ENCODE measurements at places on chromosomes 3 and 15. TPM values are rescaled to one million over a fixed set of nuclear protein-coding genes. Genes with fewer than 3 reads are reported as not detected.

ATP13A5 gene
- total RNA-seq, result 1.1 TPM

DNA sequence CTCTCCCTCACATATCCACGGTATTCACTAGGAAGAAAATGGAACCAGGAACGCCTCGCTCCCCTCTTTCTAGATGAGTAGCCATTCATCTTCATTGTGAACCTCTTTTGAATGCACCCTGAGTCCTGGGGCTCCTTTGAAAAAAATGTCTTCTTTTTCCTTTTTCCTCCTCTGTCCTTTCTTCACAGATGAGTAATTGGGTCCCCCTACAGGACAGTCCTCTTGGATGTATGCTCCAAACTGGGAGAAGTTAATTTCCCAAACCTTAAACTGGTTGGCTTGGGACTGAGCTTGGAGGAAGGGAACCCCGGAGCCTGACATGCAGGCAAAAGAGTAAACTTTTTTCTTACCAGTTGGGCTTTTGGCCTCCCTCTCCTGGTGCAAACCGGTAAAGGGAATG lies 108.8 kb downstream of the DPH6 start:
- DNase-seq, result no peak

ZBBX gene
- total RNA-seq, result 17.1 TPM

DNA sequence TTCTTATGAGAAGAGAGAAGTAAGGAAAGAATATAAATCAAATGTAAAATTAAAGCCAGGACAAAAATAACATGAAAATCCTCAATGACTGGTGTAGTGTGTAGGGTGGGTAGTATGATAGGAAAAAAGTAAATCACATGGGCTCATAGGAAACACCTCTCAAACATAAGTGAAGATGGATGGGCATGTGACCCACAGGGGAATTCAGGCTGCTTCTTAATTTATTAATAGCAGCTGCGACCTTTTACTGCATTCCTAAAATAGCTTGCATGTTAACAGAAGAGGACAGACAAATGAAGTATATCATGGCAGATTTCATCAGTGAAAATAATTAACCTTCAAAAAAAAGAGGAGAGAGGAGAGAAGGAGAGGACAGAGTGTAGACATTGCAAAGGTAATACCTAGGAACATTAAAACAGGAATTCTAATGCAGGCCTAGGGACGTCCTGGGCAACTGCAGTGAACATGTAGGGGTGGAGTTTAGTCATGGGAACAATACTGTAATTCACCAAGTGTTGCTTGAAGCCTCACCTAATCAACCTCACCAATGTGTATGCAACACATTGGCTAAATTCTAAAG lies 132.9 kb downstream of the KCNMB2 start:
- DNase-seq, result no peak

- no peak for DNase-seq
Observed at GRCh38 chr3:41334426-41334825, 135.1 kb downstream of the CTNNB1 start.

ST3GAL6 gene
- 21.6 TPM for total RNA-seq

CORO2B gene
- total RNA-seq, result 99.6 TPM

SETD2 gene
- 66.0 TPM for total RNA-seq

GRCh38 chr3:72338942-72339669 lies 509.1 kb downstream of the SHQ1 start:
- DNase-seq, result no peak

GRCh38 chr3:102057781-102058421 lies 208.6 kb downstream of the NFKBIZ start:
- no peak for DNase-seq

- DNase-seq, result no peak
Observed at GRCh38 chr3:17941766-17942165, 199.3 kb upstream of the TBC1D5 start.

DNA sequence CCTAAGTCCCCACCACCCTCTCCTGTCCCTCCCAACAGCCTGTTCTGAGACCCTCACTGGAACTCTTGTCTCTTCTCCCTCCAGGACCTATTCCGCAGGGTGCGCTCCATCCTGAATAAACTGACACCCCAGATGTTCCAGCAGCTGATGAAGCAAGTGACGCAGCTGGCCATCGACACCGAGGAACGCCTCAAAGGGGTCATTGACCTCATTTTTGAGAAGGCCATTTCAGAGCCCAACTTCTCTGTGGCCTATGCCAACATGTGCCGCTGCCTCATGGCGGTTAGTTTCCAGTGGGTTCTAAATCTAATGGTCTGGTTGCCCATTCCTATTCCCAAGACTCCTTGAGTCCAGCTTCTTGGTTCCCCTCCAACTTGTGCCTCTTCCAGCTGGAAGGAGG lies 9.3 kb downstream of the EIF4G1 start:
- DNase-seq, result no peak

AGTR1 gene
- 0.73 TPM for total RNA-seq

DNA sequence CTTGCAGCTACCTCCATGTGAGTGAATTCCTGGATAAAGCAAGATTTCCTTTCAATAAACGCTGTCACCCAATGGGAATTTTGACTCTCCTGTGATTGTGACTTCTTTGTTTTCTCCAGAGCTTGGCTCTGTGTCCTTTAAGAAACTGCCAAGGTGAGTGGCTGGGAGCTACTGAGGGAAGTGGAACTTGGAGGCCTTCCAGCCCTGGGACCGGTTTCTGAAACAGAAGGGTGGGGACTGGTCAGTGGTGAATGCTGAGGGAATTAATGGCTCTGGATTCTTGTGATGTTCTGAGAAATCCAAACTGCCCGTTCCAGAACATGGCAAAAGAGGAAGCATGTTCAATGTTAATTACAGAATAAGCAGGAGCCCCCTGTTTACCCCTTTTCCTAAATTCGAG lies 41.1 kb upstream of the MYZAP start:
- no peak for DNase-seq

GRCh38 chr3:107931326-107931725 lies 159.5 kb downstream of the CD47 start:
- no peak for DNase-seq

GRCh38 chr3:40869013-40869412 lies 330.3 kb upstream of the CTNNB1 start:
- no peak for DNase-seq

SLC22A14 gene
- total RNA-seq, result 3.1 TPM

ADAMTS9 gene
- 5.5 TPM for total RNA-seq

GRCh38 chr3:63968612-63969350 lies 54.5 kb downstream of the PSMD6 start:
- DNase-seq, result no peak

FBXO40 gene
- total RNA-seq, result 3.6 TPM

DNA sequence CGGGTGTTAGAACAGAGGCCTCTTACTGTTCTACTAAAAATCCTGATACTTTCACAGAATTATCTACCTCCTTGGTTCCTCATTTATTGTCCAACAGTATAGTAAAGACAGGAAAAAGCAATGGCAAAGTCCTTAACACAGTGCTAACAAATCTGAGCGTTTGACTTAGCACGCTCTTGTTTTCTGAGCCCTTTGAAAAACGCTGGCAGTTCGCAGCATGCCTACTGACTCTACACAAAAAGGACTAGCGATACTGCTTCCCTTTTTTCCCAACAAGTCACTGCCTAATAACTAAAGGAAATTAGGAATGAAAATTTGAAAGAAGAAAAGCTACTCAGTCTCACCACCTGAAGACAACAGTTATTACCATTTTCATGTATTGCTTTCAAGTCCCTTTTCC lies 34.8 kb upstream of the CEMIP start:
- no peak for DNase-seq

DNA sequence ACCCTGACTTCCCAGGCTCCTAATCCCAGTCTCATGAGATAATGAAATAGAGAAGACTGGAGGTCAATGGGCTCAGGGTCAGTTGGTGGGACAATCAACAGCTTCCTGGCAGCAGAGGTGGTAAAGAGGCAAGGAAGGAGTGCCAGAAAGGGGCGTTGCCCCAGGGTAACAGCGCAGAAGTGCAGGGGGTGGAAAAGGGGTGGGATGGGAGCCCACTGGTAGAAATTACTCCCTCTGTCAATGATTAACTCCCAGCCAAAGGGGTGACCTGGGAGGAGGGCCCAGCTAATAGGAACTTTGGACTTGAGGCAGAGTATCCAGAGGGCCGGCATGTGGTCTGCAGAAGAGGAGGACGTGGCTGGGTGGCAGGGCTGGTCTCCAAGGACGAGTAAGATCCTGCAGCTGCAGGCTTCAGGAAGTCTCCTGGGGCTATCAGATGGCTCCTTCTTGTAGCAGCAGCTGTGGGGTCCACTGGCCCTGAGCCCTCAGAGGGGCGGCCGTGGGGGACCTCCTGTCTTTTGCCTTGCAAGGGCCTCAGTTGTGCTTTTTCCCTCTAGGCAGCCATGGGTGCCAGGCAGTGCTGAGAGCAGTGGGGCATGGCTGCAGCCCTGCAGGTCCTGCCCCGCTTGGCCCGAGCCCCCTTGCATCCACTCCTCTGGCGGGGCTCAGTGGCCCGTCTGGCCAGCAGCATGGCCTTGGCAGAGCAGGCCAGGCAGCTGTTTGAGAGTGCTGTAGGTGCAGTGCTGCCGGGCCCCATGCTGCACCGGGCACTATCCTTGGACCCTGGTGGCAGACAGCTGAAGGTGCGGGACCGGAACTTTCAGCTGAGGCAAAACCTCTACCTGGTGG lies 2.3 kb downstream of the GLYCTK start:
- no peak for DNase-seq

- no peak for DNase-seq
Observed at GRCh38 chr3:143203848-143204247, 84.3 kb downstream of the CHST2 start.

SERPINI2 gene
- 4.7 TPM for total RNA-seq

DNA sequence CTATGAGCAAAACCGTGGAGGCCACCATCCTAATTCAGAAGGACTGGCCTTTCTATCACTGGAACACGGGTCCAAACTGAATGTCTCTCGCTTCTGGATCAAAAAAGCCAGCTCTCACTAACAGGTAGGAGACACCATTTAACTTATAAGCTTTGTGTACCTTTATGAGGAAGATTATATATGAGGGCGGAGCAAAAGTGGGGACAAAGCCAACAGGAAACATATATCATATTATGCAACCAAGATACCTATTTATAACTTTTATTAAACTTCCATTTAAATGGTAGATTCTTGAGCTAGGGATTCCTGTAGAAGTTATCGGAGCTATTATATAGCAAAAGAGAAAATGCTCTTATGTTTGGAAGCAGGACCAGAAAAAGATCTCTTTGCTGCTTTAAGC lies 78.4 kb downstream of the IGF2BP2 start:
- no peak for DNase-seq

PXYLP1 gene
- total RNA-seq, result 31.2 TPM

RTP3 gene
- total RNA-seq, result not detected

GRCh38 chr3:122758877-122759560 lies 34.6 kb downstream of the HSPBAP1 start:
- no peak for DNase-seq

DNA sequence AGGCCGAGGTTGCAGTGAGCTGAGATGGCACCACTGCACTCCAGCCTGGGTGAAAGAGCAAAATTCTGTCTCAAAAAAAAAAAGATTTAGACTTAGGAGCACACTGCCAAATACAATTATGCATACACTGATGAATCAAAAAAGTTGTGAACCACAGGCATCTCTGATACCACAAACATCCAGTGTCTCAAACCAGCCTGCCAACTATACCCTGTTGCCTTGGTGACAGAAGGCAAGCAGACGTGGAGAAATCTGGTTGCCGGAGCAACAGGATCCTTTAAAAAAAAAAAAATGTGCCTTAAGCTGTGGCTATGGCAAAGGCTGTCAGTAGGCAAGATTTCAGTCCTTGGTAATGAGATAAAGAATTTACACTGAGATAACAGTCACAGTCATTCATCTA lies 202.3 kb downstream of the NEK10 start:
- DNase-seq, result peak; percentile 56

DNA sequence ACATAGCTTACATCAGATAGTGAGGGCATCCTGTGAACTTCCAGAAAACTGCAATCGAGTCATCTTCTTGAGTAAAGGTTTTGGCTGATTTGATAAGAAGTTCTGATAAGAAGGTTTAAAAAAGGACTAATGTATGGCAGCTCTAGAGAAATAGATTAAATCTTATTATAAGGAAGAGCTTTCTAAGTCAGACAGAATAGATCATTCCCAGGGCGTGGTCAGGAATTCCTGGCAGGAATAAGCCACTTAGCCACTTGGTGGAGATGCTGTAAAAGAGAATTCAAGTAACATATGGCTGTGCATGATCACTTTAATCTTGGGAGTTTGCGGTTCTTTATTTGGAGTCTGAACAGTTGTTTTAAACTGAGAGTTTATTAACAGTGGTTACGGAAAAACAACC lies 17.4 kb downstream of the PGBD4 start:
- no peak for DNase-seq

Data from dorsolateral prefrontal cortex (tissue), 122 donors.